ENCODE measurements at places on chromosomes 5 and 9.

- no peak for DNase-seq
These were observed 14.8 kb upstream of the SMARCA2 start for GRCh38 chr9:2000314-2000713.

- DNase-seq = no peak
These were observed 14.8 kb downstream of the ROR2 start for GRCh38 chr9:91935066-91935749.

DNA sequence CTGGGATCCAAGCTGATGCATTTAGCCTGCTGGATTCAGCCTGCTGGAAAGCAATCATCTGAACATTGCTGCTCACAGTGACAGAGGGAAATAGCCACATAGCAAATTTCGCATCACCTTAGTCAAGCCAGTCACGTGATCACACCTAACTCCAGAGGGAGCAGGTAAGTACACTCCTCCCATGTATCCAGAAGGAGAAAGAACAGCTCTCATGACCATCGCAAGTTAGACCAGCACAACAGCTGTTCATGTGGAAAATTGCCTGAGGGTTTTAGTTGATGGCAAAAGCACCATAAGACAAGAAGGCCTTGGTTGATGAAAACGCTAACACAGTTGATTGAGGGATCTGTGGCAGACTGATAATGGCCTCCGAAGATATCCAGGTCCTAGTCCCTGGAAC lies 34.2 kb upstream of the MYO10 start:
- DNase-seq = no peak

GRCh38 chr5:82396396-82396795 lies 118.2 kb upstream of the RPS23 start:
- DNase-seq = no peak

- DNase-seq = no peak
These were observed 417.4 kb upstream of the RIOK2 start for GRCh38 chr5:97600486-97600885.

- DNase-seq = no peak
These were observed 338.0 kb downstream of the NSG2 start for GRCh38 chr5:174383210-174384167.

DNA sequence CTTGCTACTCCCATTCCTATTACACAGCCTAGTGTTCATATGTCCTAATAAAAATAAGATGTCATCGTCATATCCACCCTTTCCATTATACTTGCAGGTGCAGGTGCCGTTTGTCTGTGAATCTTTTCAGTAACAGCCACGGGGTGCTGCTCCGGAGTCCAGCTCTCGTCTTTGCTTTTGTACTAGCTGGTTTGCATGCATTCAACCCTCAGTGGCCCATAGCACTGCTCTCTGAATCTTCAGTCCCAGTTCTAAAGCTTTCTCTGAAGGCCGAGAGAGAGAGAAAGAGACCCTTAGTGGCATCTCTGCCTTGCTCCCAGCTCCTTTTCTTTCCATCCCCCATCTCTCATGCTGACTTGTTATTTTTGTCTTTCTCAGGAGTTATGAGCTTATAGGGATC lies 468.5 kb downstream of the TMEM232 start:
- DNase-seq = no peak

DNA sequence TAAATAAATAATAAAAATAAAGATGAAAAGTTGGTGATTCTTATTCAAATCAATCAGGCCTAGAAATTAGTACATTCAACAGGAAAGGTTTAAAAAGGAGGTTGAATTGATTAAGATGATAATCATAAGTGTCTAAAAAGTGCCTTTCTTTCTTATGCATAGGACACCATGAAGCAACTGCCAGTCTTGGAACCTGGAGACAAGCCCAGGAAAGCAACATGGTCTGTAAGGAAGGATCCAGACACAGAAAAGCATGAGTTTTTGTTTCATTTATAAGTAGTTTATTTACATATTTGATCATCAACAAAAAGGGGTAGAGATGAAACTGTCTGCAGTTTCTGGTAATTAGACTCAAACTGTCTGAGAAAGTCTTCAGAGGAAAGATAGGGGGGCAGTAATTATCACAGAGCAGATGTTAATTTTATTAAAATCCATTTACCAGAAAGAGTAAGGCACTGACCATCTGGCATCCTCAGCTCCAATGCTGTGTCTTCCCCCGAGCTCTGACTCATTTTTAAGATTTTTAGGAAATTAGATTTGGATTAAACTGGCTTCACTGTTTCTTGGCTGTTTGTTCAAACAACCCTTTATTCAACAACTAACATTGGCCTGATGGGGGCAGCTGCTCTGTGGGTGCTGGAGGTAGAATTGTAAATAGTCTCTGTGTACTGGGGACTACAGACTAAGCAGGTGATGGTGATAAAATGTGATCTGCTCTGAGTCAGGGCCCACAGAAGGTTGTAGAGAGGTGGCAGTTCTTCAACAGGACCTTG lies 2.7 kb downstream of the RABEPK start:
- DNase-seq = no peak

DNA sequence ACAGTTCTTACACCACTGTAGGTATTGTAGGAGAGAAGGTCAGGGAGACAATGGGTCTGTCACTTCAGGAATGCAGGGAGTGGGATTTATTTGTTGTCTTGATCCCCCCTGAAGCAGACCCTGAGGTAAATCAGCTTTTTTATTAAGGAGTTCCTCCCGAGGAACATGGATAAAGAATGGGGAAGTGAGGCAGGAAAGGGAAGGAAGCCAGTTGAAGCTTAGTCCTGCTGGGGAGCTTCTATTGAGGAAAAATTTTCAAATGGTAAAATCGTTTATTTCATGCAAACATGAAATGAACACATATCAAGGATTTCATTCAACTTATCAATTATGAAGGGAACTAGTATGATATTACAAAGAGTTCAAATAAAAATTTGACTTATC lies 318.6 kb upstream of the PIK3R1 start:
- no peak for DNase-seq

DNA sequence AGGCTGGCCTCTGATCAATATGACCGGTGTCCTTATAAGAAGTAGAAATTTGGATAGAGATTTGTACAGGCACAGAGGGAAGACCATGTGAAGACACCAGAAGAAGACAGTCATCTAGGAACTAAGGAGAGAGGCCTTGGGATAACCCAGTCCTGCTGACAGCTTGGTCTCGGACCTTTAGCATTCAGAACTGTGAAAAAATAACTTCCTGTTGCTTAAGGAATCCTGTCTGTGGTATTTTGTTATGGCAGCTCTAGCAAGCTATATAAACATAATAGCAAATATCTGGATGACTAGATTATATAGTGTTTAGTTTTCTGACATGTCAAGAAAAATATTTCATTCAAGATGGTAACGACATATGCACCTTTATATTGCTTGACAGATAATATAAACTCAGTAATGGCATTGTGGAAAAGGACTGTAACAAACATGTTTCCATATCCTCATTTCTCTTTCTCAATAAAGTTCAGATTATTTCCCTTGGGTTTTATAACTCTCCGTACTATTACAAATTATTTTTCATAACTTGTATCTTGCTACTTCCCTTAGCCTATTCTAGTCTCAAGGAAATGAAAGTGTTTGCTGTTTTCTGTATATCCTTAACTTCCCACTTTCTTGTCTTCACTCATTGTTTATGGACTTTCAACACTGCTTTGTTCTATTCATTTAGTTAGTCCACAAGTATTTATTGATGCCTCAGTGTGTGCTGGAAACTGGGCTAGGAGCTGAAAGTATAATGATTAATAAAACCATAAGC lies 62.4 kb downstream of the KIAA1958 start:
- no peak for DNase-seq

GRCh38 chr5:73748510-73749400 lies 122.8 kb downstream of the ARHGEF28 start:
- DNase-seq = no peak

DNA sequence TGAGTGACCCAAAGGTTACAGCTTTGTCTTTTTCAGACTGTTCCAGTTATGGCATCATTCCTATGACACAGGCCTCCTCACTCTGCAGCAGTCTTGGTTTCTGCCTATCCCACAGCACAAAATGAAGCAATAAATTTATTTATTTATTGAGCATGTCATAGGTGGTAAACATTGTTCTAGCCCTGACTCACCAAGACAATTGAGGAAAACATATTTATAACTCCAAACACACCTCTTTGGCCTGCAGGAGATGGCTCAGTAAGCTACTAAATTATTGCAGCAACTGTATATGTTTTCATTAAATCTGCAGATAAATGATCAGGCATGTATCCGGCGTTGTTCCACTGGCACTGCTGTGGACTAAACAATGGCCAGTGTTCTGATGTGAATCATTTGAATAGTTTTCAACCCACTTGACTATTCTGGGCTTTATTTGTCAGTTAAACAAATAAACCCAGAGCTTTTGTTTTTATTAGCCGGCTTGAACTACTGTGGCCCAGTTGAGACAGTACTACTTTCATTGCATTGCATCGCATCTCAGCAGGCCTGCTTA lies 83.2 kb downstream of the FOXD1 start:
- no peak for DNase-seq

GRCh38 chr5:66443462-66444130 lies 152.6 kb upstream of the MAST4 start:
- no peak for DNase-seq

- DNase-seq = no peak
These were observed 773 bp upstream of the AGGF1 start for GRCh38 chr5:77029376-77029885.
